Sigmoid colon (tissue), 7 donors: ENCODE measurements at places on chromosomes 11 and 22. TPM values are rescaled to one million over a fixed set of nuclear protein-coding genes. Genes with fewer than 3 reads are reported as not detected.

- DNase-seq: no peak
Observed at GRCh38 chr11:16511116-16512114, 155.1 kb upstream of the SOX6 start.

DNA sequence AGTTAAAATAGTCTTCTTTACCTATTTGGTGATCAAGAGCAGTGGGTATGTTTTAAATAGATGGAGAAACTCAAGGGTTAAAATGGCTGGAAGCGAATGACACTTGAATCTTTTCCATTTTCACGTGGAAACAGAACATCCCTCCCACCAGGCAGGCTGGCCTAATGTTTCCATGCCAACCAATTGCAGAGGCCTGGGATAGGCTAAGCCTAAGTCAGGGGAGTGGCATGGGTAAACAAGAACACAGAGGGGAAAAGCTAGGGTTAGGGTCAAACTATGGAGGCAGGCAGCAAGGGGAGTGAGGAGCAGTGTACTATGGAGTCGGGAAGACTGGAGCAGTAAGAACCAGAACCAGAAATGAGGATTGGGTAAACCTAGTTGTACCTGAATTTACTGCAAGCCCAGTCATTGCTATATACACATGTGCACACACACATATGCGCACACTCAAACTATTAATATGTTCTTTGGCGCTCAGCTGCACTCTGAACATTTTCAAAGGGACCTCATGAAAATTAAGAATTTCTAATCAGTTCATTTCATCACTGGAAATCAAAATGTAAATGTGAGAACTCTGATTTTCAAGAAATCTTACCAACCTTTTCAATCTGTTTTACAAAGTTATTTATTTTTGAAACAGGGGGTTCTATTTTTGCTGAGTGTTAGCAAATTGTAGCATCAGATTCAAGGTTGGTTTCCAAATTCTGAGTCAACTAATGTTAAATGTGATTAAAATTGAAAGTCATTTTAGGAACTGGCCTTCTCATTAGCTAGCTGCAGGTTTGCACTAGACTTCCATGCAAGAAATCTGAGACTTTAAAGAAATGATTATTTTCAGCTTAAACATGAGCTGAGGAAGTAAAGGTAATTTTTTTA is 327.0 kb upstream of the CCDC90B start:
- DNase-seq: no peak

The OR51B4 gene
- polyA plus RNA-seq: not detected

The GGTLC2 gene
- polyA plus RNA-seq: not detected
